Colonic mucosa (tissue), 4 donors: ENCODE measurements at places on chromosomes 3 and 15.

GRCh38 chr3:45060165-45060892 lies 34.2 kb downstream of the CLEC3B start:
- H3K27ac ChIP-seq: peak overlapping the region; percentile 12
- H3K4me3 ChIP-seq: no peak overlapping the region
- H3K27me3 ChIP-seq: no peaks in the 10 kb centered on the region
- DNase-seq: no peak

- no peak overlapping the region for H3K27ac ChIP-seq
- DNase-seq: no peak
- no peaks in the 10 kb centered on the region for H3K27me3 ChIP-seq
- H3K4me1 ChIP-seq: no peaks in the 10 kb centered on the region
Measured at GRCh38 chr3:7964899-7965298, 536.7 kb upstream of the LMCD1 start.

DNA sequence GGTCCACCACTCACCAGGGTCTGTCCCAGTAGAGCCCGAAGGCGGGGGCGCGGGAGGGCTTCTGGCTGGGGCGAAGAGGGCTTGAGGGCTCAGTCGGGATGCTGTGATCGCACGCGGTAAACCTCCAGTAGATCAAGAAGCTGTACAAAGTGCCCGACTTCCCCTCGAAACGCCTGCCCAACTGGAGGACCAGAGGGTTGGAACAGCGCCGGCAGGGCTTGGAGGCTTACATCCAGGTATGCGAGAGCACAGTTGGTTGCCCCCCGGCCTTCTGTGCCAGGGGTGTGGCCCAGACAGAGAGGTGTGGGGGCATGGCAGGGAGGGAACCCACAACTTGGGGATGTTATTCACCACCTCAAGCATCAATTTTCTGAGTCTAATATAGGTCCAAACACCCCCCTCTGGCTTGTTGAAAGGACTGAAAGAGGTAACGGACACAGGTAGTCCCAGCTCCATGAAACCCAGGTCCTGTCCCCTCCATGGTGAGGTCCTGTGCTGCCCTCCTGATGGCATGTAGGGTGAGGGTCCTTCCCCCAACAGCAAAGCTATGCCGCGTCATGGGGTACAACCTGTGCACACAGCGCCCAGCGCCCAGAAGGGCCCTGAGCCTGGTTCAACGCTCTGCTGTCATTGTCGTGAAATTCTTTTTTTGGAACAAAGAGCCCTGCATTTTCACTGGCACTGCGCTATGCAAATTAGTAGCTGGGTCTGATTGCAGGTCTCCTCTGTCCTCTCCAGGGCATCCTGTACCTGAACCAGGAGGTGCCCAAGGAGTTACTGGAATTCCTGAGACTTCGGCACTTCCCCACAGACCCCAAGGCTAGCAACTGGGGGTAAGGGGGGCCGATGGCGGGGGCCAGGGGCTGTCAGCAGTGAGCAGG lies 1.2 kb downstream of the SNX22 start:
- peaks cover 7% of the 10 kb centered on the region for H3K36me3 ChIP-seq
- no peak overlapping the region for H3K27ac ChIP-seq
- no peak for DNase-seq
- peak overlapping the region; percentile 55 for H3K4me3 ChIP-seq

GRCh38 chr15:93028632-93029213 lies 60.3 kb downstream of the RGMA start:
- H3K4me3 ChIP-seq: no peak overlapping the region
- peaks cover 7% of the 10 kb centered on the region for H3K4me1 ChIP-seq
- no peaks in the 10 kb centered on the region for H3K27me3 ChIP-seq

DNA sequence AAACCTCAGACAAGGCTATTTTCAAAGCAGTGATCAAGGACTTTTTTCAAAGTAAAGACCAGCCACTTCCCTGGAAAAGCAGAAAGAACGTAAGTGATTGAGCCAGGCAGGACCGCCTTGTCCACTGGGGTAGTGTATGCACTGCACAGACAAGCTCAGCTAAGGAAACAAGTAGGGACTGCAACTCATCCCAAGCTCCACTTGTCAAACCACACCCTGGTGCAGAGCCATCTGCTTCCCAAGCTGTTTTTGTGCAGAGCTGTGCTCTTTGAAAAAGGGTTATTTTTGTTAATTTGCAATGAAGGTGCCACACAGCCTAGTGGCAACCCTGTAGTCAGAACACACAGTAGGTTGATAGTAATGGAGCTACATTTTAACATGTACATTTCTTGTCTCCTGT lies 193.3 kb downstream of the ADAMTS9 start:
- H3K27me3 ChIP-seq: no peaks in the 10 kb centered on the region
- H3K27ac ChIP-seq: no peak overlapping the region
- H3K4me1 ChIP-seq: no peaks in the 10 kb centered on the region
- no peak overlapping the region for H3K4me3 ChIP-seq

- peak within 1 kb of the TSS; percentile 69 for H3K4me3 ChIP-seq
- peak; percentile 97 for DNase-seq
- no peaks in the 10 kb centered on the region for H3K27me3 ChIP-seq
- no peaks in the 10 kb centered on the region for H3K4me1 ChIP-seq
Measured at GRCh38 chr15:66356359-66357236, at the start of gene TIPIN. Gene TIPIN (minus strand): TSS chr15:66356685. CDS start chr15:66352947, 3,738 bp downstream.

GRCh38 chr15:67415181-67415580 lies 105.8 kb upstream of the C15orf61 start:
- DNase-seq: no peak
- no peaks in the 10 kb centered on the region for H3K27me3 ChIP-seq
- H3K27ac ChIP-seq: no peak overlapping the region
- no peak overlapping the region for H3K4me3 ChIP-seq
- H3K4me1 ChIP-seq: no peaks in the 10 kb centered on the region

- H3K36me3 ChIP-seq: no peaks in the 10 kb centered on the region
- H3K4me1 ChIP-seq: no peaks in the 10 kb centered on the region
- no peak for DNase-seq
Measured at GRCh38 chr3:169268286-169268776, 395.2 kb downstream of the MECOM start.

- no peak overlapping the region for H3K27ac ChIP-seq
- no peak for DNase-seq
- H3K4me3 ChIP-seq: no peak overlapping the region
- no peaks in the 10 kb centered on the region for H3K36me3 ChIP-seq
- H3K4me1 ChIP-seq: no peaks in the 10 kb centered on the region
Measured at GRCh38 chr3:117692416-117692995, 982.9 kb downstream of the TUSC7 start.

- no peak overlapping the region for H3K4me3 ChIP-seq
- no peaks in the 10 kb centered on the region for H3K27me3 ChIP-seq
- no peaks in the 10 kb centered on the region for H3K36me3 ChIP-seq
- H3K27ac ChIP-seq: no peak overlapping the region
Measured at GRCh38 chr3:194782698-194783404, 97.2 kb downstream of the FAM43A start.

DNA sequence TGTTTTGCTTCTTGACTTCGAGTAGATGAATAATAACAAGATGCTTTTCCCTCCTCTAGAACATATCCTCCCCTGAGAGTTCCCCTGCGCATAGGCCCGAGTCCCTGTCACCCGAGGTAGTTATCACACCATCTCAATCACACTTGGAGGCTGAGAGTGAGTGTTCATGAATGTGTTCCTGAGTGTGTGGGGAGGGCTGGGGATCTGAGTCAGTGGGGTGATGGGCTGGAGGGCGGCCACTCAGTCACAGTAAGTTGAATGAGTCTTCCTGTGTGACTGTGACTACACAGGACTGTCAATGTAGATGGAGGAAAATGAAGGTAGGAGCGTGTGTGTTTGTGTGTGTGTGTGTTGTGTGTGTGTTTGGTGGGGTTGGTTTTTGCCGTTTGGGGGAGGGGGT lies 71.0 kb downstream of the SETD5 start:
- no peak for DNase-seq
- no peak overlapping the region for H3K4me3 ChIP-seq
- H3K27ac ChIP-seq: no peak overlapping the region
- no peaks in the 10 kb centered on the region for H3K27me3 ChIP-seq

DNA sequence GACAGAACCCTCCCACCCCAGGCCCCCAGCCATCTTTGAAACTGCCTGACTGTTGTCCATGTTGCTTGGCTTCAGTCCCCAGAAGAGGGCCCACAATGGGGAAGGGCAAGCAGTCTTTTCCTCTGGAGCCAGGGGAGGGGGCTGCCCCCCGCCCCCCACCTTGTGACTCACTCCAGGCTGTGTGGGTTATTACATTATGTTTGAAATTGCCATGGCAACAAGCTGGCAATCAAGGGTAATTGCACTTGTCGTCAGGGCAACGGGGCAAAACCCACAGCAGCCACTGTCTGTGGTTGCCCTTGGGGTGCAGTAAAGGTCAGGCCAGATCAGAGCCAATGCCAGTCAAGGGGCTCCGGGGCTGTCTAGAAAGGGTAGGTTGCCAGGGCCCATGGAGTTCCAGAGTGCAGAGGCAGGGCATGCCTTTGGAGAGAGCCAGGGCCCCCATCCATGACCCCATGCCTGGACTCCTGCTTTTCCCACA lies 3.1 kb upstream of the CAMKV start:
- no peak for DNase-seq
- peaks cover 28% of the 10 kb centered on the region for H3K27me3 ChIP-seq
- peaks cover 20% of the 10 kb centered on the region for H3K4me1 ChIP-seq
- H3K36me3 ChIP-seq: no peaks in the 10 kb centered on the region
- H3K27ac ChIP-seq: peak overlapping the region; percentile 4
- H3K4me3 ChIP-seq: no peak overlapping the region
